ENCODE measurements at places on chromosomes 5 and 9. TPM values are rescaled to one million over a fixed set of nuclear protein-coding genes. Genes with fewer than 3 reads are reported as not detected.

DNA sequence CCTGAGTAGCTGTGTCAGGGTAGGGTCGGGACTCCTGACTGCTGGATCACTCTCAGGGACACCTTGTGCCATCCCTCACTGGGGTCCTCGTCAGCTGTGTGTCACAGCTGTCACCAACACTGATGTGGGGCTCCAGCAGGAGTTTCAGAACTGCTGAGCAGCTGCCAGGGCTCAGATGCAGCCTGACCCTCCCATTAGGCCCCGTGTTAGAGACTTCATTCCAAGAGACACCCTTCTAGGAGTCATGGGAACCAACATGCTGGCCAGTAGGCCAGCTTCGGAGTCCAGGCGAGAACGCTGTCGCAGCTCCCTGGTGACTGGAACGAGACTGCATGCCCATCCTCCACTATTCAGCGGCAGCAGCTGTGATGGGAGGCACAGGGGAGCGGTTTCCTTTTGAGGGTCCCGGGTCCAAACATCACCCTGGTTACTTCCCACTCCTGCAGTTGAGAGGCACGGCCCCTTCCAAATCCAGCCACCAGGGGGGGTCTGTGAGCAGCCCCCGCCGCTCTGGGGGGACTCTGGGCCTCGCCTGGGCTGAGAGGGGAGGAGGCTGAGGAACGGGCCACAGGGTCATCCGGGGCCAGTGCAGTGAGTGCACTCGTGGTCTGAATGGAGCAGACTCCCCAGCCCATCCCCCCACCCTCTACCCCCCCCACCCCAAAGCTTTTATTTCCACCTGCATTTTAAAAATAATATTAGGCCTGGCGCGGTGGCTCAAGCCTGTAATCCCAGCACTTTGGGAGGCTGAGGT lies 12.6 kb upstream of the TCF7 start:
- peak; percentile 57 for DNase-seq

The CBY3 gene
- total RNA-seq: 0.51 TPM

DNA sequence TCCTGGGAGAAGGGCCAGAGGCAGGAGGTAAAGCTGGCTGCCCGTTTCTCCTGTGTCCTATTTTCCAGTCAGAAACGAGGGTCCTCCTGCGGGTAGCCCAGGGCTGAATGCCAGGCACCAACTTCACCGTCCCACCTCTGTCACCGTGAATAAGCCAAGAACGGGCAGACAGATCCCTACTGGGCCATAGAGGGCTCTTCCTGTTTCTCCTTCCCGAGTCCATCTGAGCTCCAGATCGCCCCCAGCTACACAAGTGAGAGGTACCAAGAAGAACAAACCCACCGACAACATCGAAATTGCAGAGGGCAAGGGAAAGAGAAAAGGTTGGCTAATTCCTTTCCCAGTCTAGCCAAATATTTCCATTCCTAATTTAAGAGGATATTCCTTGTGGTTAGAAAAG lies 93.7 kb downstream of the SPOCK1 start:
- no peak for DNase-seq

DNA sequence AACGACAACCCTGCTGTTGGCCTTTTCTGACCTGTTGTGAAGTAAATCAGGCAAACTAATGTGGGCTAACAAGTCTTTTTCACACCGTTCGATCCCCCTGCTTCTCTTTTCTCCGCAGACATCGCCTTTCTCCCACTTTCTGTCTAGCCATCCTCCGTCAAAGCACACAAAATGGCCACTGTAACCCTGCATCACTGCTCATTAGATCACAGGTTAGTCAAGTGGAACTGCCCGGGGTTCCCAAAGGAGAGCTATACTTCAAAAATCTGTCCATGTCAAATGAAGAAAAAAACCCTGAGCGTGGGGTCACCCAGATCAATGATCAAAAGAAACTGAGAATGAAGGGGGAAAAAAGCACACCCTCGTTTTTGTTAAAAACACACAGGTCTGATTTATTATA lies 212.1 kb downstream of the ARL15 start:
- DNase-seq: no peak
